ENCODE measurements at places on chromosomes 12 and 14. TPM values are rescaled to one million over a fixed set of nuclear protein-coding genes. Genes with fewer than 3 reads are reported as not detected.

The GPRC5D gene
- 0.30 TPM for polyA plus RNA-seq

The KRT6A gene
- not detected for polyA plus RNA-seq

- no peak for DNase-seq
Observed at GRCh38 chr14:36818246-36818645, 156.6 kb downstream of the PAX9 start.

The BLOC1S1 gene
- polyA plus RNA-seq: 162 TPM

- no peak for DNase-seq
Observed at GRCh38 chr14:83826838-83827237, 1703.1 kb upstream of the FLRT2 start.

DNA sequence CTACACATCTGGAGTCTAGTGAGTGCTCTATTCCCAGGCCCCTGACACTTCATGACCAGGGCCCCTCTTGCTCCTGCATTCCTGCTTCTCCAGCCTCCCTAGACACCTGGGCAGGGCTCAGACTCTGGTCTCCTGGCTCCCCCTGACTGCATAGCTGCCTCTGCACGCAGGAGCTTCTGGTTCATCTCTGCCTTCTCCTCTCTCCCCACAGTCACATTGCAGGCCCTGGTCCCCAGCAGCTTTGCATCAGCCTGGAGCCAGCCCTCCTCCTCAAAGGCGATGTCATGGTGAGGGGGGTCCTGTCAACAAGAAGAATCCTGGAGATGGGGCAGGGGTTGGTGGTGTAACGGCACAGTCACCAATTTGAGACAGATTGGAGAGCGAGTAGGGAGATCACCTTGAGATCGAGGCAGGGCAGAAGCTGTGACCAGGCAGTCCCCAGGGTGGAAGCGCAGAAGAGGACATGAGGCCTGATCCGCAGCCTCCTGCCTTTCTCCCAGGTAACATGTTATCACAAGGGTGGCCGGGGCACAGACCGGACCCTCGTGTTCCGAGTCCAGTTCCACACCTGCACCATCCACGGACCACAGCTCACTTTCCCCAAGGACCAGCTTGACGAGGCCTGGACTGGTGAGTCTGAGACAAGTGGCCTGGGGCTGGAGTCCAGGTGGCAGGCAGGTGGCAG is 8.1 kb downstream of the TNS2 start:
- no peak for DNase-seq

GRCh38 chr14:95733212-95733611 is 19.3 kb upstream of the TCL1A start:
- DNase-seq: no peak

DNA sequence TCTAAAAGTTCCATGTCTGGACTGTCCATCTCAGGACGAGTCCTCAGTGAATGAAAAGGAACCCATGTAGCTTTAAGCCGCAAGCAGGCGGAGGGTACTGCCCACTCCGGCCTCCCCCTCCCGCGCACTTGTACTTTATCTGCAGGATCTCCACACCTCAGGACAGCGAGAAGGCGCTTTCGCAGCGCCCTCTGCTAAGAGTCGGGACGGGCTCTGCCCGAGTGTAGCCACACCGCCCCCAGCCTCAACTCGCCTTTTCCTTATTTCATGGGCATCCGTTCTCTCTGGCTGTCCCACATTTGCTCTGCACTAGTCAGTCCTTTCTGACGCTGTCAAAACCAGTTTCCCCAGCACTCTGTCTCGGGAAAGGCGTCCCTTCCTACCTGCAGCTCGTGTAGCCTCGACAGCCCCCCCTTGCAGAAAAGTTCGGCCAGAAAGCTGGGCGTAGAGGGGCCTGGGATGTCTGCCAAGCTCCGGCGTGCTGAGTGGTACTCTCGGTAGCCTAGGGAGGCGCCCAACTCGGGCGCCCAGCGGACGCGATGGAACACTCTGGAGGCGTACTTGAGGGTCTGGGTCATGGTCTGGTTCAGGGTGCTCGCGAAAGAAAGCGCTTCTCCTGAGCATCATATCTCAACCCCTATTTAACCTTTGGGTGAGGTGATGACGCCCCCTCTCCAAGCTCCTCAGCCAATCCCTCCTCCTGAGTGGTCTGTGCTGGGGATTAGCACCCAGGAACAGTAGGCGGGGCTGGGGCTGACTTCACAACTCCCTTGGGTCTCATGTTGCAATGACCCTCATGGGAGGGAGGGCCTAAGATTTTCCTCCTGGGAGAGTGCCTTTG is at the start of gene CYP27B1:
CYP27B1 (minus strand) TSS at position 615 of the 841 bp plus-strand sequence; CDS start at position 578, 37 bp downstream.
- no peak for DNase-seq

The MAP3K9 gene
- 4.9 TPM for polyA plus RNA-seq

The NANOG gene
- polyA plus RNA-seq: 0.32 TPM

DNA sequence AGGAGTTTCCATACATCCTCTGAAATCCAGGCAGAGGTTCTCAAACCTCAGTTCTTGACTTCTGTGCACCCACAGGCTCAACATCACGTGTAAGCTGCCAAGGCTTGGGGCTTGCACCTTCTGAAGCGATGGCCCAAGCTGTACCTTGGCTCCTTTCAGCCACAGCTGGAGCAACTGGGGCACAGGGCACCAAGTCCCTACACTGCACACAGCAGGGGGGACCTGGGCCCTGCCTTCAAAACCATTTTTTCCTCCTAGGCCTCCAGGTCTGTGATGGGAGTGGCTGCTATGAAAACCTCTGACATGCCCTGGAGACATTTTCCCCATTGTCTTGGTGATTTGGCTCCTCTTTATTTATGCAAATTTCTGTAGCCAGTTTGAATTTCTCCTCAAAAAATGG is 10.6 kb downstream of the AREL1 start:
- no peak for DNase-seq

DNA sequence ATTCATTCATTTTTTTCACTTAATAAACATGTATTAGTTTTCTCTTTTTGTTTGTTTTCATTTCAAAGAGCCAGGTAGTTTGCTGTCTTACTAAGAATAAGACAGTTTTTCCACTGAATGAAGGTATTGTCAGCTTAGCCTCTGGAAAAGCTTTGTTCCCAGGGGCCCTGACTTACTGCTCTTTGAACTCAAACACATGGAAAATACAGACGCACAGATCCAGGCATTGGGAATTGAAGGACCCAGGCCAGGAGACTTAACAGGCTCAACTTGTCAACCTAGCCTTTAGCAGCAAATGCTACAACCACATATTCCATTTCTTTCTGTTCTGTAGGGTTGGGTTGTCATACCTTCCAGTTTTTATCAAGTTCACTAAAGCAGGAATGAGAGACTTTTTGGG is 38.5 kb upstream of the SLCO1C1 start:
- no peak for DNase-seq

DNA sequence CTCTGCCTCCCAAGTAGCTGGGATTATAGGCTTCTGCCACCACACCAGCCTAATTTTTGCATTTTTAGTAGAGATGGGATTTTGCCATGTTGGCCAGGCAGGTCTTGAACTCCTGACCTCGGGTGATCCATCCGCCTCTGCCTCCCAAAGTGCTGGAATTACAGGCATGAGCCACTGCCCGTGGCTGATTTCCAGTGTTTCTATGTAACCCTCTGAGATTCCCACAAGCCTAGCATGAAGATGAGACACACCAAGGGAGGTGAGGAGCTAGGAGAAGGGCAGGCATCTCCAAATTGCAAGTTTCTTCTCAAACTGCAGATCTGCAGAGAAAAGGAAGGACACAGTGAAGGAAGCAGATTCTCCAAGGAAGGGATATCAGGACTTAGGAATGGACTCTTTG is 125.0 kb downstream of the CACNA1C start:
- DNase-seq: no peak

The PSME1 gene
- polyA plus RNA-seq: 235 TPM

DNA sequence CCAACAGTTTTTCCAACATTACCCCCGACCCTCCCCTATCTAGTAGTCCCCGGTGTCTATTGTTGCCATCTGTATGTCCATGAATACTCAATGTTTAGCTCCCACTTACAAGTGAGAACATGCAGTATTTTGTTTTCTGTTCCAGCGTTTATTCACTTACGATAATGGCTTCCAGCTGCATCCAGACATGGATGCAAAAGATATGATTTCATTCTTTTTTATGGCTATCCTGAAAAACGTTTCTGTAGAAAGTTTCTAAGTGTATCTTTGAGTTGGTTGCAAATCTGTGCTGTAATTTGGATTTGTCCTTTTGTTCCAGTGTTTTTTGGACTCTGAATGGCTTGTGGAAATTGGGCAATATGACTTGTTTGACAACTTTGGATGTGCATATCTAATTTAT is 11.7 kb downstream of the SP1 start:
- no peak for DNase-seq

GRCh38 chr12:52395761-52396434 is 10.2 kb downstream of the KRT82 start:
- DNase-seq: no peak

GRCh38 chr12:29517264-29517663 is 19.8 kb upstream of the OVCH1 start:
- DNase-seq: no peak

GRCh38 chr12:12011880-12012260 is 58.9 kb upstream of the BCL2L14 start:
- no peak for DNase-seq

DNA sequence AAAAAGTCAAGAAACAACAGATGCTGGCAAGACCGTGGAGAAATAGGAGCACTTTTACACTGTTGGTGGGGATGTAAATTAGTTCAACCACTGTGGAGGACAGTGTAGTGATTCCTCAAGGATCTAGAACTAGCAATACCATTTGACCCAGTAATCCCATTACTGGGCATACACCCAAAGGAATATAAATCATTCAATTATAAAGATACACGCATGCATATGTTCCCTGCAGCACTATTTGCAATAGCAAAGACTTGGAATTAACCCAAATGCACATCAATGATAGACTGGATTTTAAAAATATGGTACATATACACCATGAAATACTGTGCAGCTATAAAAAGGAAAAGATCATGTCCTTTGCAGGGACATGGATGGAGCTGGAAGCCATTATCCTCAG is 18.0 kb upstream of the CATSPERB start:
- DNase-seq: no peak
